HCEC 1CT (cell line): ENCODE measurements at places on chromosomes 11 and 22.
A peak's percentile ranks its signal among the peaks of the same experiment; 100 is the strongest.

DNA sequence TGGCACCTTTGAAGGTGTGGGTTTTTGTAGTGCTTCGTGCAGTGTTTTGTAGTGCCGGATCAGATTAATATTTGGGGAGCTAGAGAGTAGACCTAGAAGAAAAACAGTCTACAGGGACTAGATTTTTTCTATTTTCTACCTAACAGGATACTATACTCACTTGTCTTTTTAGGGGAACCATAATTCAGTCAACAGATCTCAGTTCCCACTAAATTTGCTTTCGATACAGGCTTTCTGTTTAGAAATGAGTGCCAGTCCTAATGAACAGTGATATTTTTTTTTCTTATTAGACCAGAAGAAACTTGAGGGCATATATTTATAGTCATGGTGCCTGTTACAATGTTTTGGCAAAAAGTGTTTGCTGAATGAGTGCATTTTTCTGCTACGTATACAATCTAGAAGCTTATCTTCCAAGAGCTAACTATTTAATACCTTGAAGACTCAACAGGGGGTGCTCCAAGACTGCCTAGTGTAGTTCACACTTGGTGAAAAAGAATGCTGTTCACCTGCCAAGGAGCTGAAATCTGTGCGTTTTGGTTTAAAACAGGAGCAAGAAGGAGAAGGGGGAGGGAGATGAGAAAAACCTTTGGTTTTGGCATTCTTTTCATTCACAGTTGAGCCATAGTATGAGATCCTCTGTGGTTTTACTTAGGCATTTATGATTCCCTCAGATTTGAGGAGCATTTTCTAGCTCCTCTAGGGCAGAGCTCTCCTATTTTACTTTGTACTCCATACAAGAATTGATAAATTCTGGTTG lies 44.9 kb upstream of the VSTM5 start:
- DNase-seq: peak; percentile 64

DNA sequence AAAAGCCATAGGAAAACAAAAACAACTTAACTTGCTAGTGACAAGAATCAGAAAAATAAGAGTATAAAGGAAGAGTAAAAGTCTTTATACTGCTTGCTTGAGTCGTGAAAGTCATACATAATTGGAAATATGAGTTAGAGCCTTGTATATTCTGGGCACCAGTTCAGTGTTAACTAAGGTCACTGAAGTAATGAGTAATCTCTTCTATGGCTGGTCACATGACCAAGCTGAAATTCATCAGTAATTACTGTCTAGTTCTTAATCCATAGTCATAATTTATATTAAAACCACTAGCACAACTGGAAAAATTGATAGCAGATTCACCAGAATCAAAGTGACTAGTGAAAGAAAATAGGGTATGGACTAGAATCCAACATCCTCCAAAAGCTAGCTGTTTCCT lies 84.4 kb upstream of the SLC5A12 start:
- peak; percentile 91 for DNase-seq

DNA sequence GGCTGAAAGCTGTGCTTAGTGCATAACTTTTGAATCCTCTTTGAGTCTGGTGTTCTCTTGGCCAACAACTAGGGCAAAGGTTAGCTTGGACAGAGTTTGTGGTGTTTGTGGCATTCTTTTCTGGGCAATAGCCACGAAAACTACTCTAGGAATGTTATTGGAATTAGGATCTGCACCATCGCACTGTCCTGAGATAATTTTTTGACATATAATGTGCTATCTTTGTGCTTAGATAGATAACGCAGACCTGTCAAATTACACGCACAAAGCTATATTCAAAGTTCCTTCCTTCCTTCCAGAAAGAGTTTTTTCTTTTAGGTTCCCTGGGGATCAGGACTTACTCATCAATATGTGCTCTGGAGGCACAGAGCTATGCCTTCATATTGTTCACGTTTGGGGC lies 166.8 kb upstream of the MTMR2 start:
- peak; percentile 75 for DNase-seq

DNA sequence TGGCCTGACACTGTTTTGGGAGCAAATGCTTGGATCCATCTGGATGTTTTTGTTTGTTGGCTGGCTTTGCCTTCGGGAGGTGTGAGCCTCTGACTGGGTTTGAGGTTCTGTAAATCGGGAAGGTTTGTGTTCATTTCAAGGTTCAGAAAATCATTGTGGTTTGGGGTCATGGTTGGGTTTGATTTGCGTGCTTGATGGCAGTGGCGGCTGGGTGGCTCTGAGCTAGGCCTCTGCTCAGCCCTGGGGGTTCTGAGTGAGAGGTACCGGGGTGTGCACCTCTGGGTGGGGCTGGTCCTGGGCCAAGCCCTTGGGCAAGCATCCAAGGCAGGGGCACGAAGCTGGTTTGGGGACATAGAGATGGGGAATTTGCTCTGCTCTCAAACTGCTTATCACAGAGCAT lies 37.0 kb upstream of the ALX4 start:
- no peak for DNase-seq
